Natural killer cell treated with Interleukin-12 subunit alpha and Interleukin-12 subunit beta and Interleukin-15 and Interleukin-18, amount 100 ng/mL, for 72 hours (primary cell): ENCODE measurements at places on chromosomes 2 and 18.

DNA sequence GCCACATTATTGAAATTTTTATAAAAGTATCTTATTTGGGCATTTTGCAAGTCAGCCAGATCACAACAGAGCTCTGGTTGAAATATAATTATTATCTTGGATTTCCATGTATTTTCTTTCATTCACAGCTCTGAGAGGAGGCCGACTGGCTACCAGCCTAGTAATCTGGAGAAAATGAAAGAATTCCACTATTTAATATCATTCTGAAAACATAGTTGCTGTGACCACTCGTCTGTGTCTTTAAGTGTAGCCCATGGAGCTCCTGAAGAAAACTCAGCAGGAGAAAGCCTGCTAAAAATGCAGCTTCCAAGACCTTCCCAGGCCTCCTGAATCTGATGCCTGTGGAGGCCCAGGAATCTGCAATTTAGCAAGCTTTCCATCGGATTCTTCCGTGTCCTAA is 114.7 kb downstream of the SH3BP4 start:
- no peak for DNase-seq

DNA sequence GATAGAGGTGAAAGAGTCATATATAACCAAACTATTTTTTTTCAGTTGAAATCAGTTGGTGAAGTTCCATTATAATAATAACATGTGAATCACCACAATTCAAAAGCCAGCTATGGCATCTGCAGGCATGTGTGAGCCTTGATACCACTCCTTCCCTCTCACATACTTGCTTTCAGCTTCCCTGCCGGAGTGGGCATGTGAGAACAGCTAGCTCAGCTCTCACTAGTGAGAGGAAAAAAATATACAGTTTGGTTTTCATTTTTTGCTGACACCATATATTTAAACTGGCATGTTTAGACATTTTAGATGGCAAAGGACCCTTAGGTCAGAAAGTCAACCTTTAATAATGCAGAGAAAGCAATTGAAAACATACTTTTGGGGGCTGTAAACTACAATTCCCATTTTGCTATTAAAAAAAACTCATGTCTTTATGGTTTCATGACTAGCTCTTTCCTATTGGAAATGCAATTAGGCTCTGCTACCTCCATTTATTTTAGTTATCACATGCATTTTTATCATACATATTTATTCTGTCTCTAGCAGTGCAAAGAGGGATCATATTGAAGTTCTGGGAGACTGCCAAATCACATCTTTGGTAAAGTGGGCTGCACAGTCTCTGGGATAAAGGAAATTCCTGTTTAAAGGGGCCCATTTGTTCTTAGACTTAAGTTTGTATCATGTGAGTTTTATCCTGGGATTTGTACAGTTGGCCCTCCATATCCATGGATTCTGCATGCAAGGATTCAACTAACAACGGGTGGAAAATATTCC is 33.2 kb upstream of the SLC40A1 start:
- no peak for DNase-seq

GRCh38 chr2:25302758-25303375 is 38.9 kb downstream of the DNMT3A start:
- no peak for DNase-seq

DNA sequence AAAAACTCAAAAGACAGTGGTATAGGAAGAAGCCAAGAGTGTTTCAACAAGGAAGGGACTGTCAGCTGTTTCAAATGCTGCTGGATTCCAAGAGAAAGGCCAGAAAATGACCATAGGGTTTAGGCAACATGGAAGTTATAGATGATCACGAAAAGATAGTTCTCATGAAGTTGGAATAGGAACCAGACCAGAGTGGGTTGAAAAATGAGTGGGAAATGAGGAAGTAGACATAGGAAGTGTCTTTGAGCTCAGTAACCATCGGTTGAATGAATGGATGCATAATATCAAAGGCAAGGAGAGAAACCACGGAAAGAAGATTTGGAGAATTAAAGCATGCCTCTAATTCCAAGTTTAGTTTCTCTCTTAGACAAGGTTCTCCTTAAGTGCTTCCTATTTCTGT is 1.3 kb downstream of the NCAPH start:
- DNase-seq: no peak

DNA sequence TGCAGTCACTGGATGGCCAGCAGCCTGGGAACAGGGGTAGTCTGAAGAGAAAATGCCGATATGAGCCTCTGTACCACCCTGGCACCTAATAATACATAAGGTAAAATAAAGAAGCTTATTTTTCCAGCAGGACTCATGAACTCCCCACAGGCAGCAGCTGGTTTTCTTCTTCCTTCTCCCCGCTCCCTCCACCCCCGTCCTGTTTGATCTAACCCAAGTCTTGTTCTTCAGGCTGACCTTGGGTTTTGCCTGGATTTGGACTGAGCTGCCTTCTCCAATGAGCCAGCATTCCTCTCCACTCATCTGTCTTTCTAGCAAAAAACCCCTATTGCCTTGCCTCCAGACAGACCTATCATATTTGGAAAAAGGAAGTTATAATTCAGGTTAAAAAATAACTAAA is 111.8 kb downstream of the CELF4 start:
- DNase-seq: no peak

DNA sequence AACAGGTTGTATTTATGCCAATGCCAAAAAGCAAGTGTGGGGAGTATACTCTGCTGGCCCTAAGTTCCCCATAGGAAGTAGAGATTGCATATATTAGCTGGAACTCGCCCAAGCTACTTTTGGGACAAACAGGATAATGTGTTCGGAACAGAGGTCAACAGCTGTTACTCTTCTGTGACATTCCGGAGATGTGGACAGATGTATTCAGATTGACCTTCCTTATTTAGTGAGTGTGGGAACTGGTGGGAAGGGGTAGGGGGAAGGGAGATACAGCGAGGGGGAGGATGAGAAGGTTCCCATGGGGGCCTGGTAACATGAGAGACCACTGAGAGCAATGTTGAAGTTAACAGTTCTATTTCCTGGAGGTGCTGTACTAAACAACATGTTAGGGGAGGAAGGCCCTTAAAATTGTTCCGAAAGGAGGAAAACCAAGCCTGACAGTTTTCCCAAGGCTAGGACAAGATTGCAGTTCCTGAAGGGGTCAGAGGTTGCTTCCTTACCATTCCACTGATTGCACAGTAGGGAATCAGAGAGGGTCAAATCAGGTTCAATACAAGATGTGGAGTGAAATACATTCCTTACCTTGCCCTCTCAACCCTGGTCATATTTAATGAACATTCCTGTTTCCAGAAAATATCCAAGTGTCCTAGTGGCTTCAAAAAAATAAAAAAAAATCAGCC is 14.3 kb upstream of the CD28 start:
- no peak for DNase-seq

- DNase-seq: no peak
These were observed 105.2 kb downstream of the CCDC85A start for GRCh38 chr2:56288838-56289580.

DNA sequence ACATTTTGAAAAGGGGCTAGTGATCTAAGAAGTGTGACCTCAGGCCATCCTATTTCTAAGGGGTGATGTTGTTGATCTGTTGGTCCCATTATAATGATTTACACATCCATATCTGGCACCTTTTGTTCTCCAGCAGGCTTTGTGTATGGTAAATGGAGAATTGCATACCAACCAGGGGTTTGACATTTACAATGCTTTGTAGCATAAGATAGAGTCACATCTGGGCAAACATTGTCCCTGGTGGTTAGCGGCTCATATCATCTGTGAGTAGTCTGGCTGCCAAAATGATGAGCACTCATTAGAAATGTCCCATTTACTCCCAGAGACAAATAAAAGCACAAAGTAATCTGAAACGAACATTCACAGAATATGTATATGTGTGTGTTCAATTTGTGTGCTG is 1775.5 kb upstream of the CELF4 start:
- no peak for DNase-seq

GRCh38 chr18:78792736-78793135 is 186.9 kb upstream of the SALL3 start:
- no peak for DNase-seq

DNA sequence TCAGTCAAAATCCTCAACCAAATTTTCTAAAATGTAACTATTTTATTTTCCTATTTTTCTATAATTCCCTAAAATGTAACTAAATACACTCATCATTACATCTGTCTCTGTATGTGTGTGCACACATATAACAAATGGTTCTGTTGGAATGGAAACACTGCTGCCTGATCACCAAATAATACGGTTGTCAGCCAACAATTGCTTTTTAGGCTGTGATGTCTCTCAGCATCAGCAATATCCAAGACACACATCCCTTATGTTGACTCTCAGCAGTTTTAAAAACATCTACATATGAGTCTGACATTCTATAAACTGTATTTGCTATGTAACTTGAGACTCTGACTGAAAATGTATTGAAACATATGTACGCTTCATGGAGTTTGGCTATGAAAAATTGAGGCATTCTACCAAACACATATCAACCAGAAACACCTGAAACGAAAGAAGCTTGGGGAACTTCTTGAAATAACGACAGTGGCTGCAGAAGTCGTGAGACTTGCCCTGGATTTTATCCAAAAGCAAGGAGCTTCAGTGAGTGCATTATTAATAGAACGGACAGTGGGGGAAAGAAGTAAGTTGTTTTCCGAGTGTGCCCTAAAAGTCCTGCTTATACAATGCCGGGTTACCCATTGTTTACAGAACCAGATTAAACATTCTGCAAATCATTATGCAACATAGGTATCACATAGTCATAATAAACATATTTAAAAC is 110.2 kb upstream of the ITGB6 start:
- DNase-seq: no peak

GRCh38 chr2:1945819-1946218 is 201.5 kb upstream of the PXDN start:
- no peak for DNase-seq

GRCh38 chr2:237896956-237897355 is 37.5 kb downstream of the RAMP1 start:
- DNase-seq: no peak

- DNase-seq: no peak
These were observed 276.5 kb downstream of the DSC3 start for GRCh38 chr18:30766053-30766452.

- no peak for DNase-seq
These were observed 21.0 kb downstream of the INPP4A start for GRCh38 chr2:98465456-98466226.

DNA sequence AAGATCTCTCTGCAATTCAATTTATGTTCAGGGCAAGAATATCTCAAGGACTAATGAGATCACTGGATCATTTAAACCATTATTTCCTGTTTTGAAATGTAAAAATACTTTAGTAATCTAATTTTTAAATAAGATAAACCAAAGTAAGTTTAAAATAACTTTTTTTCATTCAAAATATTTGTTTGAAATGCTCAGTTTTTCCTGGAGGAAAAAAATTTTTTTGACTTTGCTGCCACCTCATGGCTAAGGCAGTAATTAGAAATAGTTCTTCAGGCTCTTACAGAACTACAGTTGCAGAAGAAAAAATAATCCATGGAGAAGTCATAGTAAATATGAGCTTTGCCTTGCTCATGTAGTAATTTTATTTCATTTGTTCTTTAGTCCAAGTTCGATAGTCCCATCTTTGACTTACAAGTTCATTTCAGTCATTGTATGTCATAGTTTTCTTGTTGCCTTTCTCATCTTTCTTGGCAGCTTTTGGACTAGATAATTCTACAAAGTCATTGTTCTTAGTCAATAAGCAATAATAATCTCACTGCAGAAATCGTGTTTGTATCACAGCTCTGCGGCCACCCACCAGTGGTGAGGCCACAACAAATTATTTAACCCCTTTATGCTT is 127.4 kb downstream of the DPP4 start:
- no peak for DNase-seq

DNA sequence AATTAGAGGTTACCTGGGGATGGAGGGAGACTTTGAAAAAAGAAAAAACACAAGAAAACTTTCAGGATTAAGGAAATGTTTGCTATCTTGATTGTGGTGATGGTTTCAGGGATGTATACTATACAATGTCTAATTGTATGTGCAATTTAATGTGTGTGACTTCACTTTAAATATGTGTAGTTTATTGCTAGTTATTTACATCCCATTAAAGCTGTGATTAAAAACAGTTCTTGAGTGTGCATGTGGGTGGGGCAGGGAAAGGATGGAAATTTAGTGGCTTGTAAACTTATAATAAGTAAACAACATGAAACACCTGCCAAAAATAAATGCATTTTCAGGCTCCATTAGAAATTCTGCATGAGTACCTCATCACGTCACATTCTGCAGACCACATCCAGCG is 167.0 kb downstream of the MYO5B start:
- no peak for DNase-seq

- no peak for DNase-seq
These were observed 320.2 kb downstream of the TMX3 start for GRCh38 chr18:68394705-68395104.

DNA sequence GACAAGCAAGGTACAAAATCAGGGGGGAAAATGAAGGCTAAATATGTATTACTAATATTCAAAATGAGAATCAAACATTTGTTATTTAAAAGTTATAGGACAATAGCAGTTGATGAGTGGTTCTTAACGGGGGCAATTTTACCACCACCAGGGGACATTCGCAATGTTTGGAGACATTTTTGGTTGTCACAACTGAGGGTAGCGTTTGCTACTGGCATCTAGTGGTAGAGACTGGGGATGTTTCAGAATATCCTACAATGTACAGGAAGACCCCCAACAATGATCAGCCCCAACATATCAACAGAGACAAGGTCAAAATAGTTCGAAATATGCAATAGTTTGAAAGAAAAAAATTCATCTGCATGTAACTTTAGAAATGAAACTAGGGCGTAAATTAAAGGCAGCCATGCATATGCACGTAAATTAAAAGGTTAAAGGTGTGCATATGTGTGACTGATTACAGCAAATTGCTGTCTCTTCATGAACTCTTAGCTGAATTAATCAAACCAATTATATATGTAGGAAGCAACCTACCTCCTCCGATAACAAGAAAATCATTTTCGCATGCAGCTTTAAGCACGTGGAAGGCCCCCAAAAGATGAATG is 61.2 kb upstream of the CUL3 start:
- DNase-seq: no peak

- DNase-seq: no peak
These were observed 216.4 kb downstream of the STK39 start for GRCh38 chr2:168030862-168031624.

GRCh38 chr2:128404709-128405466 is 86.2 kb upstream of the HS6ST1 start:
- DNase-seq: no peak

GRCh38 chr2:74632939-74633312 is 15.2 kb downstream of the M1AP start:
- no peak for DNase-seq

GRCh38 chr2:236517251-236518031 is 52.2 kb upstream of the ACKR3 start:
- no peak for DNase-seq

DNA sequence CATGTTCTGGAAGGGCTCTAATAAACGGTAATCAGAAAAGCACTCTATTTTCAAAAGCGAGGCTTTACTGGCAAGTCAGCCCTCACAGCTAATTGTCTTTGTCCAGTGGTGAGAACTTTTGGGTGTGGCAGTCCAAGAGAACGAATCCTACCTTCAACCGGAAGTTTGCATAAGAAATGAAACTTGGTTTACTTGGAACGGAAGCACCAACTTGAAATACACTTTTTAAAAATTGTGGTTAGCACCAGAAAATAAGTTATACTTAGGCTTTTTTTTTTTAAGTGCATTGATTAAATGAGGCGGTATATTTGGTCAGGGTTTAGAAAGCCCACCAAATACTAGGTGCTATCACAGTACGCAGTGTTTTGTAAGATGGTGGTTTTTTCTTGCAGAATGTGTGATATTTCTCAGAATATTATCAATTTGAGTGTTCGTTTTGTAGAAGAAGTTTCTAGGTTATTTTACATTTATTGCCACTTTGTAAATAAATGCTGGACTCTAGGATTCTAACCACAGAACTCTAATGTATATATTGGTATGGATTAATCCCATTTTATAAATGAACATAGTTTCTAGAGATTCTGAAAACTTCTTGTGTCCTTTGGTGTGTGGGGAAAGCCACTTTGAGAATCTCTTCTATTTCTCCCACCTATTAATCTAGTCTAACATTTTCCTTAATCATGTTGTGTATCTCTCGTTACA is 1.2 kb downstream of the MYL12A start:
- DNase-seq: peak; percentile 66
